ENCODE measurements at places on chromosomes 6 and 20.
A peak's percentile ranks its signal among the peaks of the same experiment; 100 is the strongest.

DNA sequence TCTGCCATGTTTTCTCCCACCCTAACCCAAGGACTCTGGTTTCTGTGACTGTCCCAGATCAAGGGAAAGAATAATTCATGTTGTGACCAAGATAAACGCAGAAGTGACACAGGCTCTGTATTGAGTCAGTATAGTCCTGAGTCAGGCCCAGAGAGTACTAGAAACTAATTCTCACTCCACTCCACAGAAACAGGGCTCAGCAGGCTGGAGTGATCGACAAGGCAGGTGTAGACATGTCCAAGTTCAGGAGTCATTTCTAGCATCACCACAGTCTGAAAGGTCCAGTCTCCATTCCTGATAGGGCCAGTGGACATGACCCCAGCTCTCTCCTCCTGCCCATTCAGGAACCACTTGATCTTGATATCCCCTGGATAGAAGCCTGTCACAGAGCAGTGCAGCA lies 2.7 kb downstream of the HLA-DOB start:
- DNase-seq, result no peak

- no peak for DNase-seq
Measured at GRCh38 chr20:21234324-21234723, 68.8 kb upstream of the XRN2 start.

GRCh38 chr6:109892451-109893435 lies 85.4 kb upstream of the GPR6 start:
- DNase-seq, result no peak

DNA sequence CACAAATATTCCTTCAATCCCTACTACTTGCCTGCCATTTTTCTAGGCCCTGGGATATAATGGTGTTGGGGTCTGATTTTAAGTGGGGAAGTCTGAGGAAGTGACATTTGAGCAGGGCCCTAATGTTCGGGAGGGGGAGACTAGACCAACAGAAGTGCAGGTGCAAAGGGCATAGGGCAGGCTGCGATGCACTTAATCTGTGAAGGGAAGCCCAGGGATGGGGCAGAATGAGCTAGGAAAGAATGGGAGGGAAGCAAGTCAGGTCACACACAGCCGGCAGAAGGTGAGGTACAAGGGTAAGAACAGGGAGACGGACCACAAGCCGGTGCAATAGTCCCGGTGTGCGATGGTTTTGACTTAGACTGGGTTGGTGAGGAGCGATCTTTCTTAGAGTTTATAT lies 146.8 kb downstream of the UNC5CL start:
- no peak for DNase-seq

- peak; percentile 27 for DNase-seq
Measured at GRCh38 chr6:131948692-131949619, 2.2 kb downstream of the CCN2 start.

DNA sequence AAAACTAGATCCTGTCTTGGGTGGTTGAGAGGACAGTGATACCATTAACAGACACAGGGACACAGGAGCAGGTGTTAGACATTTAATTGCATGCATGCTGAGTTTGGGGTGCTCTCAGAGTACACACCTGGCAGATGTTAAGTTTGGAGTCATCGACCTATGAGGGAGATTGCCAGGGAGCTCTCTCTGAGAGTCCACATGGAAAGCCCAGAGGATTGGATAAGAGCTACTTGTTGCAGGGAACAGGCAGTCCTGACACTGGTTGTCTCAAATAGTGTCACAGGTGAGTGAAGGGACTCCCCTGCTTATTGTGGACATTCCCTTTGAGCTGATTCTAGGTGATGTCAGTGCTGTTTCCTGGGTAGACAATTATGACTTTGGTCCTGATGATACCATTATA lies 3.1 kb downstream of the ATRN start:
- DNase-seq, result no peak
